ENCODE measurements at places on chromosomes 7 and 10.

DNA sequence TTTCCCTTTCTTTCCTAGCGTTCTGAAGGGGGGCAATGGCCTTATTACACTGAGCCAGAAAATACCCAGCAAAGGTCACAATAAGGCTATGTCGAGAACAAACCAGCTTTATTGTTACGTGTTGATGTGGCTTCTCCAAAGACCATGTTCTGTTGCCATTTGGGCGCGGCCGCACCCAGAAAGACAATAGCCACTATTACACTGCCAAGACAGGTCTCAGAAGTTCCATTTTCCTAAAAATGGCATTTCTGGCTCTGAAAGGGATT, 77.8 kb downstream of the PROSER2 start:
- no peak for DNase-seq

- no peak for DNase-seq
Measured at GRCh38 chr7:107173191-107173590, 4.4 kb downstream of the HBP1 start.

GRCh38 chr7:24732646-24733413, 24.4 kb downstream of the GSDME start:
- DNase-seq = no peak

- DNase-seq = no peak
Measured at GRCh38 chr7:147304376-147304775, 1187.8 kb downstream of the CNTNAP2 start.

- DNase-seq = no peak
Measured at GRCh38 chr10:15764892-15765454, 45.3 kb upstream of the ITGA8 start.

DNA sequence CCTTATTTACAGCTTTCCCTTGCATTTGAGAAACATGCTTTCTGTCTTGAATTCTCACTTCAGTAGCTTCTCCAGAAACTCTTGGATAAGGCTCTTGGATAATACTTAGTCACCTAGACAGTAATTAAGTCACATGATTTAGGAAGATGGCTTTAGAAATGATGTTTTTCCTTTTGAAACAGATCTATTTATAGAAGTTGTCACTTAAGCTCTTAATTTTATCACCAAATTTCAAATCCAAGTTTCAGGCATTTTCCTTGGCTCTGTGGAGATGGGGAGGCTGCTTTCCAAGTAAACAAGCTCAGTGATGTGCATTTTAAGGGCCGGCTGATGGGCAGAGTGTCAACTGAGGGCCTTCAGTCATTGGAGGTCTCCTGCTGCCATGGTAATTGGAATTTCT, 130.3 kb downstream of the SRI start:
- no peak for DNase-seq

GRCh38 chr10:102951316-102951715, 33.2 kb downstream of the CNNM2 start:
- no peak for DNase-seq

DNA sequence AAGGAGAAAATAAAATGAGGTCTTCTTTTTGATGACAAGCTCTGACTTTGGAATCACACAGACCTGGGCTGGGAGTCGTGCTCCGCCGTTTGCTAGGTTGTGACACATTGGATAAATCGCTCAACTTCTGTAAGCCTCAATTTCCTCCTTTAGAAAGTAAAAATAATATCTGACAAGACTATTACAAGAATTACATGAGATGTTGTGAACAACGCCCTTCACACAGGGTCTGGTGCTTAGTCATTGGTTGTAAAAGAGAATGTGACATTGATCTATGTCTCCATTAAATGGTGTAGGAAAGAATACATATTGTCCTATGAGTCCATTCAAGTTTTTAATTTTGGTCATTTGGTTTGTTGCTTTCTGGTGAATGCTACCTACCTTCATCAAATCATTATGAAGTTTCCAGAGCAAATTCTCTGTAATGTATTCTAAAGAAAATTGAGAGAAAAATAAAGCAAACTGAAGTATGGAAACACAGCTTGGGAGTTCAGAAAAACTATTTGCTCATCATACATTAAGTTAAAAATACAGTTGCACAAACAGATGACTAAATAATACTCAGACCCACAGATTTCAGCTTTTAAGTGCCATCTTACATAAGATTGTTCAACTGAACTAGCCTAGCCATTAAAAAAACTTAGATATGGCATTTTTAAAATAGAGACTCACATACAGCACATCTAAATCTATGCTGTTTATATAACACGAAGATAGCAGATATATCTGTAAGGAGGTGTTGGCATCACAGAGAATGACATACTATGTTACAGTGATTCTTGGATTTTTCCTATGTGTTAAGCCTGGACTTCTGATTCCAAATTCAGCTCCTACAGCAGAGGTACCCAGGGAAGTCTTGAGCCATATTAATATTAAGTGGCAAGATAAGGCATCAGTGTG, 12.3 kb upstream of the ADRB1 start:
- DNase-seq = no peak

GRCh38 chr10:26815500-26815899, 45.3 kb downstream of the ABI1 start:
- DNase-seq = no peak

GRCh38 chr10:98259606-98260315, 8.2 kb downstream of the LOXL4 start:
- no peak for DNase-seq

- DNase-seq = no peak
Measured at GRCh38 chr10:8054244-8054493, 319 bp upstream of the GATA3 start.

DNA sequence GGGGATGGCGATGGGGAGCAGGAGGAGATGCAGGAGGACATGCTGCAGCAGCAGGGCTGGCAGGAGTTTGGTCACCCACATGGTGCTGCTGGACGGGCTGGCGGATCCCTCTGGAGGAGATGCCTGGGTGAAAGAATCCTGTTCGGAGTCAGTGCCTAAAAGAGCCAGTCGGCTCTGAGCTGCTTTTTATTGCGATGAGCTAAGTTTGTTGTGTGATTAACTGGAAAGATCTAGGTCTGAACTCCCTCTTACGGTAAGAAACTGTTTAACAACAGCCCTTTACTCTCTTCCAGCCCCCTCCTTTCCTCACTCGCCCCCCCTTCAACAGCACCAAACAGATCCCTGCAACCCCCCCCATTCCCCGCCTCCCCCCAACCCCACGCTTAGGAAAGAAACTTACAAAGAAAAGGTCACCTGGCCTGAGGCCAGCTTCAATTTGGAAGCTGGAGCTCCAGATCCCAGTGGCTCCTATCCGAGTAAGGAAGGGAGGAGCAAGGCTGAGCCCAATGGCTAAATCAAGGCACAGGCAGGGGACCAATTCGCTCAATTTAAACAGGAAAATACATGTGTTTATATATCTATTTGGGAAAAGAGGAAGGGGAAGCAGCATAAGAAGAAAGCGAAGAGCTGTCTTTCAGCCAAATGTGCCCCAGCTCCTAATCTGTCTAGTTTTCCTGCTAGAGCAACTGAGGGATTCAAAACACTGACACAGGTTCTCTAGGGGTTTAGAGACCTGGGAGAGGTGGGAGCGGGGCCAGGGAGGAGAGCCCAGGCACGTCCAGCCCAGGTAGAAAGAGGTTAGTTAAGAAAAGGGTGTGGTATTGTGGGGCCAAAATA, at the start of gene HGF:
Gene HGF (minus strand): TSS at position 157 of the 837 bp plus-strand sequence. CDS start 76 bp downstream, at position 81.
- no peak for DNase-seq

- DNase-seq = no peak
Measured at GRCh38 chr10:15719899-15720634, at the start of gene ITGA8. TSS of gene ITGA8 (minus strand) at chr10:15719922. CDS start at chr10:15719771, 151 bp downstream.

DNA sequence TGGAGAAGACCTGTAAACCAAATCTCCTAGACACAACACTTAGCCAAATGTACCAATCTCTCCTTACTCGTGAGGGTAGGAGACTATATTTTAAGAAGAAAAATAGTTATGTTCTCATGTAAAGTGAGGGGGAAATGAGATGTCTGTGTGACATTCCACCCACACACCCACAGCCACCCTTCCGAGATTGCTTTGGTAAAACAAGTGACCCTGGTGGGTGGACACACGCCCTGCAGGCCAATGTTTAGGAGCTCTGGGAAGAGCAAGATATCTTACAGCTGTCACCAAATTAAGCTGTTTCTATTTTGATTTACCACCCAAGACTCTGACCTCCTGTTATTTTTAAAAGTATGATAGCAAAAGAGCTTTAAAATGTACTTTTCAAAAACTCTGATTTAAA, 147.2 kb upstream of the PFKP start:
- no peak for DNase-seq

GRCh38 chr7:4737300-4737699, 38.1 kb upstream of the AP5Z1 start:
- no peak for DNase-seq

GRCh38 chr10:114499630-114500190, 95.4 kb upstream of the AFAP1L2 start:
- peak; percentile 34 for DNase-seq

DNA sequence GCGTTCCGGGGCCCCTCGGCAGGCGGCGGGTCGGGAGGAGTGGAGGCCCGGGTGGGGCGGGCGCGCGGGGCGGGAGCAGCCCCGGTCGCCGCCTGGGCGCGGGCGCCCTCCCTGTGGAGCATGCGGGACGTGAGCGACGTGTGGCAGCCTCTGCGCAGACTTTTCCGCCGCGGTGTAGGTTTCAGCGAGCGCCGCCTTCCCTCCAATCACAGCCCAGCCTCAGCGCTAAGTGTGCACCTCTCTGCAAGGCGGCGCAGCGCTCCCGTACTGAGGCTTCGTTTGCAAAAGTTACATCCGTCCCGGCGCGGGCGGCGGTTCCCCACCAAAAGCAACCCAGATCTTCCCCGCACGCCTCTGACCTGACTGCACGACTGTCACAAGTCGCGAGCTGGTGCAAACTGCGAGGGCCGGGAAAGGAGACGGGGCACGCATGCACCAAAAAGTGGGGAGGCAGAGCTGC, 1.2 kb upstream of the PFKFB3 start:
- DNase-seq = peak; percentile 57

- DNase-seq = no peak
Measured at GRCh38 chr10:122102869-122103525, 114.0 kb downstream of the TACC2 start.

- DNase-seq = no peak
Measured at GRCh38 chr10:129334266-129334665, 132.8 kb upstream of the MGMT start.

GRCh38 chr7:34719636-34720035, 61.6 kb downstream of the NPSR1 start:
- no peak for DNase-seq

- no peak for DNase-seq
Measured at GRCh38 chr10:97040706-97041105, 145.1 kb downstream of the SLIT1 start.

- no peak for DNase-seq
Measured at GRCh38 chr10:129809431-129809830, 154.6 kb downstream of the EBF3 start.

DNA sequence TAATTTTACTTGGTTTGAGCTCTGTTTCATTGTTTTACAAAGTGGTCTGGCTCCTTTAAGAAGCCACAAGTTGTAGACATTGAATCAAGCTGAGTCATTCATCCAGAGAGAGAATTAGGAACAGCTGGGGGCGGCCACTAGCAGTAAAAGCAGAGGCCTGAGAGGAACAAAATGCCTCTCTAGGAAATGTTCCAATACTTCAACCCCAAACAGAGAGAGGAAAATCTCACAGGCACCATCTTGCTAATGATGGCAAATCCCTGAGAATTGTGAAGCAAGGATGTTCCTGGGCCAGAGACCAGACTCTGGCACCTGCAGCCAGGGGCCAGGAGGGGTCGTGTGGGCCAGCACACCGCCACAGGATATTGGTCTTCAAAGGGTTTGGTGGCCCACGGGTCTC, 26.5 kb upstream of the TRIL start:
- DNase-seq = no peak

GRCh38 chr10:70769121-70769520, 16.1 kb downstream of the TBATA start:
- DNase-seq = no peak

DNA sequence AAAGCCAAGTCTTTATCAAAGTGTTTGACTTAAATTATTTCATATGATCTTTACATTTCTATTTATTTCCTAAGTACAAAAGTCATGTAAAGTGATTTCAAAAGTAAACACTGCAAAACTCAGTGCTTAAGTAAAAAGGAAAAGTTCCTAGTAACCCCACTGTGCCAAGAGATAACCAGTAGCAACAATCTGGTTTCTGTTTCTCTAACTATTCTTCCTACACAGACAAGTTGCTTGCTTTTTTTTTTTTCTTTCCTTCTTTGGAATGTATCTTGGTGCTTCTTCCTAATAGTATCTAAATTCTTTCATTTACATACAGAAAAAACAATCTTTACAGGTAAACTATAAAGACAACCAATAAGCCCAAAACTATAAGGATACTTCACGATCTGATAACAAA, 3.1 kb downstream of the JCAD start:
- DNase-seq = no peak
